Thoracic aorta (tissue), 2 donors: ENCODE measurements at places on chromosomes 3 and 15. TPM values are rescaled to one million over a fixed set of nuclear protein-coding genes. Genes with fewer than 3 reads are reported as not detected.

- no peaks in the 10 kb centered on the region for H3K36me3 ChIP-seq
- H3K4me3 ChIP-seq: no peak overlapping the region
- H3K4me1 ChIP-seq: no peaks in the 10 kb centered on the region
- no peaks in the 10 kb centered on the region for H3K27me3 ChIP-seq
- no peak overlapping the region for H3K27ac ChIP-seq
- DNase-seq: no peak
These were observed 114.7 kb upstream of the FRMD4B start for GRCh38 chr3:69500604-69501003.

DNA sequence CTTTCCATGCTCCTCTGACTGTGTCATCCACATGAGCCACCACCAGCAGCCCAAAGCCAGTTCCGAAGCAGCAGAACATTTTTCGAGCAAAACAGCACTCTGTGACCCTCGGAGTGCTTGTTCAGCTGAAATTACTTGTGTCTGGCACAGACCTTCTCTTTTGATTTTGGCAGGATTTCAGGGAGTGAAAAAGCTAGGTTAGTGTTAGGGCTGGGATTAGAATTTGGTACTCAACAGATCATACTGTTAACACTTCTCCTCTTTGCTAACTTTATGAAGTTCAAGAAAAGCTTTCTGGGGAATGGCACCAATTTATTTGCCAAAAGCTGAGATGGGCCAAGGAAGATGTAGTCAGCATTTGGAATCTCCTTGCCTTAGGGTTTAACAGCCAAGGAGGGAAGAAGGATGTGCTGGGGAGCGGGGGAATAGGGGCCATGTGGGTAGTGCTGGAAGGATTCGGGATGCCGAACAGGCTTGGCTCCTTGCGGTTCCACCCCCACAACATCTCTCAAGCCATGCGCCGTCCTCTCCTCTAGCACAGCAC, 55.1 kb upstream of the TRA2B start:
- H3K4me1 ChIP-seq: no peaks in the 10 kb centered on the region
- H3K27ac ChIP-seq: peak overlapping the region; percentile 20
- no peaks in the 10 kb centered on the region for H3K36me3 ChIP-seq

- no peaks in the 10 kb centered on the region for H3K36me3 ChIP-seq
- DNase-seq: no peak
- no peak overlapping the region for H3K27ac ChIP-seq
- no peaks in the 10 kb centered on the region for H3K27me3 ChIP-seq
These were observed 31.1 kb upstream of the IL16 start for GRCh38 chr15:81165535-81165934.

DNA sequence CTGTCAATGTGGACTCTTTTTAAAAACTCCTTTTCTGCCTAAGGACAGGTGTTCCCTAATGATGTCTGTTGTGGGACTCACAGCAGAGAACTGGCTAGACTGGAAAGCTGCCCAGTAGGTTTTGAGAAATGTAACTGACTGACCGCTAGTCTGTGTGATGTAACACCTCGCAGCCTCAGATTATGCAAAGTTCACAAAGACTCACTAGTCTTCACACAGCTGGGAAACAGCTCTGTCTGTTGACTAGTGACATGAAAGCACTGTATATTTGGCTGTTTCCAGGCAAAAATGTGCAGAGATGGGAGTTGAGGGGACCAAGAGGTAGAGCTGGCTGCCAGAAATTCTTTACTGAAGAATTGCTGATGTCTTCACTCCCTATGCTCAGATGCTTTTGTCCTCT, 10.3 kb downstream of the PDZRN3 start:
- H3K27me3 ChIP-seq: no peaks in the 10 kb centered on the region
- no peaks in the 10 kb centered on the region for H3K36me3 ChIP-seq
- peak overlapping the region; percentile 27 for H3K4me3 ChIP-seq
- H3K27ac ChIP-seq: peak overlapping the region; percentile 6
- H3K4me1 ChIP-seq: peaks cover 39% of the 10 kb centered on the region
- no peak for DNase-seq

GRCh38 chr3:109313061-109313460, 3.3 kb downstream of the DPPA2 start:
- H3K27ac ChIP-seq: no peak overlapping the region
- no peak for DNase-seq
- no peaks in the 10 kb centered on the region for H3K27me3 ChIP-seq
- H3K4me1 ChIP-seq: no peaks in the 10 kb centered on the region
- no peaks in the 10 kb centered on the region for H3K36me3 ChIP-seq

DNA sequence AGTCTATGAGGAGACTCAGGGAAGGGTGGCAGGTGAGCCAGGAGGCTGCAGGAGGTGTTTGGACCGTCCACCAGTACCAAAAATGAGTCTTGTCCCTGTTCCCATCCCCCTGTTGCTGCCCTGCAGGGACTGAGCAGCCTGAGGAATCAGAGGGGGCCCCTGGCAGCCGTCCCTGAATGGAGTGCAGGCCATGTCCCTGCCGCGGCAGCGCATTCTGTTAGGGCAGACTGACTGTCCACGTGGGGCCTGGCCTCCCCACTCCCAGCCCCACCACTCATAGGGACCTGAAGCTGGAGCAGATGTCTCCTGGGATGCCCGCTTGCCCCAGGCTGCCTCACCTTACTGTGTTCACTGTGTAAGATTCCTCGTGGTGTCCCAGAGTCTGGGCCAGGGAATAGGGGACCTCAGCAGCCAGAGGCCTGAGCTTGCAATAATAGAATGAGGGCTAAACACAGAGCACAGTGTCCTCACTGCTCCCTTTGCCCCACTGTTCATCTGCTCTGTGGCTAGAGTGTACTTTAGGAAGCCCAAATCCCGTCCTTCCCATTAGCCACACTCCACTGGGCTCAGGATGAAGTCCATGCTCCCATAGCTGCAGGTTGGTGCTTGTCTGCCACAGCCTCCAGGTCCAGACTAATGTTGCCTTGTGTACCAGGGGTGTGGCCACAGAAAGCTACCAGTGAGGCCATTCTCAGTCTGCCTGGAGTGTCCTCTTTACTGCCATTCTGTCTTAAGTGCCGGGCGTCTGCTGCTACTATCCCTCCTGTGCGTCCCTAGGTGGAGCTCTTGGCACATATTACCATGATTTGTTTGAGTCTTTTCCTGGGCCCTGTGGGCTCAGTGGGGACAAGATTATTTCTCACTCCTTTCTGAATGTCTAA, 63.2 kb downstream of the HCN4 start:
- H3K27ac ChIP-seq: no peak overlapping the region
- H3K4me3 ChIP-seq: no peak overlapping the region
- peaks cover 25% of the 10 kb centered on the region for H3K36me3 ChIP-seq

DNA sequence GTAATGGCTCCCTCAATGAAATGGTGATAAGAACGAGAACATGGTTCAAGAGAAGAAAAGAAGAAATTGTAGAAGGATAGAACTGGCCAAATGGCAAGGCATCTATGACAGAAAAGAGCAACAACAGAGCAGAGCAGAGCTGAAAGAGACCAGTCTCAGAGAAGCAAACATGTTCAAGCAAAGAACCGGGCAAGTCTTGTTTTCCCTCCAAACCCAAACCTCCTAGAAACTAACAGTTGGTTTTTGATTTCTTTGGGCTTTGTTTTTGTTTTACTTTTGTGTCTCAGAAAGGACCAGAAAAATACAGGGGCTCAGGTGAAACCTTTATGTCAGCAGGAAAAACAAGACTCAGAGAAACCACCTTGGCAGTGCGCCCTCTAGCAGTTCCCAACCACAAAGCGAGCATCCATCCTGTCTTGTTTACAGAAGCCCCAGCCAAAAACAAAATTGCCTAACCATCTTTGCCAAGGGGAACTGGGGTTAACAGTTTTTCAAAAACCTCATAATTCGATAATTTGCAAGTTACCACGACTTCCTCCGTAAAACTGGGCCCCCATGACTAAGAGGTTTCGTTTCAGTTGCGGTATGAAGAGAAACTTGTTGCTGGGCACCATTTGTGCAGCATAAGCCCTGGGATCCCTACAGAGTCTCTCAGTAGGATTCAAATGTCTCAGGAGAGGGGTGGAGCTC, 159.2 kb upstream of the SLC24A5 start:
- no peak overlapping the region for H3K27ac ChIP-seq
- H3K36me3 ChIP-seq: no peaks in the 10 kb centered on the region
- H3K27me3 ChIP-seq: no peaks in the 10 kb centered on the region
- DNase-seq: no peak
- no peak overlapping the region for H3K4me3 ChIP-seq

DNA sequence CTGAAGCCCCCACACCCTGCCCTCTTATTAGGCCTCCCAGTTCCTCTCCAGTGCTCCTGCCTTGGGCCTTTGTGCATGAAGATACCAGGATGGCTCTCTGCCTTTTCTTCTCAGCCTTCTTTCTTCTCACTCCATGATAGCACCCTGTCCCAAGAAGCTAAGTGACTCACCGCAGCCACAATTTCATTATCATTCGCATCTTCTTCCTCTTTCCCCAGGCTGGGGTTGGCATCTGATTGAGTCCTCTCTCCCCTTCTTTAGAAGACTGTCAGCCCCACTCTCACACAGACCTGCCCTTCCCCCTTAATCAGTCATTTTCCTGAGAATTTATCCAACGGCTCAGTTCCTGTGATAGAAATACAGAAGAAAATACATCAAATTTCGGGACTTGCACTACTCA, 102.0 kb downstream of the STAC start:
- H3K4me1 ChIP-seq: no peaks in the 10 kb centered on the region
- H3K27ac ChIP-seq: no peak overlapping the region
- DNase-seq: no peak
- peaks cover 4% of the 10 kb centered on the region for H3K36me3 ChIP-seq
- no peaks in the 10 kb centered on the region for H3K27me3 ChIP-seq
- H3K4me3 ChIP-seq: no peak overlapping the region

The SLC4A7 gene
- total RNA-seq: 176 TPM

The RAB5A gene
- 86.0 TPM for total RNA-seq

The GADL1 gene
- total RNA-seq: 0.27 TPM

The DNAJA4 gene
- total RNA-seq: 28.9 TPM

The SERINC4 gene
- total RNA-seq: not detected

The RTP4 gene
- not detected for total RNA-seq

The MEF2A gene
- total RNA-seq: 168 TPM

The WDR49 gene
- 0.41 TPM for total RNA-seq
